NCI-H526 (cell line): ENCODE measurements at places on chromosomes 1 and 21.
A peak's percentile ranks its signal among the peaks of the same experiment; 100 is the strongest.

- DNase-seq: no peak
Measured at GRCh38 chr21:29124645-29125044, 5.8 kb upstream of the MAP3K7CL start.

- DNase-seq: no peak
Measured at GRCh38 chr1:22530715-22531114, 32.6 kb upstream of the EPHA8 start.

GRCh38 chr1:225242611-225243010, 185.2 kb downstream of the LBR start:
- DNase-seq: no peak

DNA sequence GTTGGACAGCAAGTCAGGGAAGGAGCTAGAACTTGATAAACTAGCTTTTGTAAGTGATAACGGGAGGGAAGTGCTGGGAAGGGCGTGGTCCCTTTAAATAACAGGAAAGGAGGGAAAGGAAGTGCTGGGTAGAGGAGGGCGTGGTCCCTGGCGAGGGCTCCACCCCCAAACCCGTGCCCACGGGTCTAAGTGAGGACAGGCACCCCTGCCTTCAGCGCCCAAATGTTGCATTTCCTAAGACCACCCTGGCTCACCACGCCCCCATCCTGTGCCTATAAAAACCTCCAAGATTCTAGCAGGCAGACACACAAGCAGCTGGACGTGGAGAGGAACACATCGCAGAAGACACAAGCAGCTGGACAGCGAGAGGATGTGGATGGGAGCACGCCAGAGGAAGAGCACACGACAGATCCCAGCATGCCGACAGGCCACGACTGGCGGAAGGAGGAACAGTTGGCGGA, 58.5 kb downstream of the PALMD start:
- no peak for DNase-seq

DNA sequence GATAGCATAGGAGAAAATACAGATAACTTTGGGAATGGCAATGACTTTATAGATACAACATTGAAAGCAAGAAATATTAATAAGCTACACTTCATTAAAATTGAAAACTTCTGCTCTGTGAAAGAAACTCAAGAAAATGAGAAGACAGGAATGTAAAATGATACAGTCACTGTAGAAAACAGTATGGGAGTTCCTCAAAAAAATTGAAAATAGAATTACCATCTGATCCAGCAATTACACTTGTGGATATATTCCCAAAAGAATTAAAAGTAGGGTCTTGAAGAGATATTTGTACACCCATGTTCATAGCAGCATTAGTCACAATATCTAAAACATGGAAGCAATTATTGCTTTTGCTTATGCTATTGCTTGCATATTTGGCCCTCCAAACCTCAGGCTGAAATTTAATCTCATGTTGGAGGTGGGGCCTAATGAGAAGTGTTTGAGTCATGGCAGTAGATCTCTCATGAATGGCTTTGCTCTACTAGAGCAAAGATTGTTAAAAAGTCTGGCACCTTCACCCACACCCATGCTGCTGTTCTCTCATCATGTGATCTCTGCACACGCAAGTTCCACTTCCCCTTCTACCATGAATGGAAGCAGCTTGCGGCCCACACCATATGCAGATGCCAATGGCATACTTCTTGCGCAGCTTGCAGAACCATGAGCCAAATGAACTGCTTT, 15.3 kb upstream of the AHCYL1 start:
- DNase-seq: no peak

DNA sequence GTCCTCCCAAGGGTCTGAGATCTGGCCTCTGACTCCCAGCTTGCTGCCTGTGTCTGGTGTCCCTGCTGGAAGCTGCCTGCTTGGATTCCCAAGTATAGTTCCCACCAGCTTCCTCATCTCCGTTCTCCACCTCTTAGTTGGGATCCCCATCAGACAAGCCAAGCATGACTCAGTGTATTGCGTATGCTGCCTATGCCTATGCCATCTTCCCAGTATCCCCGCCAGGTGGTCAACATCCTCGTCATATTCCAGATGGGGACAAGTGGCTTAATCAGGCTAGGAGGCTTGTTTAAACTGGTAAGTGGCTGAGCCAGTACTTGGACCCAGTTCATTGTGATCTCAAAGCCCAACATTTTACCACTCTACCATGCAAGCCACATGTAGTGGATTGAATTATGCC, 204.4 kb downstream of the GRIK3 start:
- DNase-seq: no peak

DNA sequence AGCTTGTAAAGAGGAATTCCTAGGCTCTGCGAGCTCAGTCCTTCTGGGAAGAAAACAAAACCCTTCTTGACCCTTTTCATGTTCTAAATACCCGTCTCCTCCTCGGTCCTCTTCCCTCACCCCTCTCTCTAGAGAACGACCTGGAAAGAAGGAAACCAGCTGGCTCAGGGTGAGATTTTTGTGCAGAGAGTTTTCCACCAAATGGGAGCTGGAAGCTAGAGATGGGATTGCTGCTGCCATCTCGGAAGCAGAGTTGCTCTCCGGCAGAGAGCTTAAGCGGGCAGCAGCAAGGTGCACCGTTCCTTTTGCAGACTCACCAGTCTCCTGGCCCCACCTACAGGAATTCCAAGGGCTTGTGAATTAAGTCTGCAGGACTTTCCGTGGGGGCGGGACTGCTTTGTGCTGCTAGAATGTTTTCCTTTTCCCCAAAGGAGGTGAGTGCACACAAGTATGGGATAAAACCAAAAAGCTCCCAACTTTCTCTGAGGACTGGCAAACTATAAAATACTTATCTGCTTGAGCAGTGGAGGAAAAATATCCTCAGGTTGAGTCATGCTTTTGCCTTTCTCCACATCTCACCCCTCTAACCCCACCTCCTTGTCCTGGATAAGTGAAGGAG, 29.1 kb upstream of the KIAA0040 start:
- DNase-seq: no peak

- DNase-seq: no peak
Measured at GRCh38 chr21:43921979-43922945, 57.2 kb downstream of the AGPAT3 start.

- no peak for DNase-seq
Measured at GRCh38 chr21:26379561-26379960, 193.5 kb downstream of the CYYR1 start.

GRCh38 chr21:21003701-21004100, 5.5 kb downstream of the NCAM2 start:
- peak; percentile 23 for DNase-seq

DNA sequence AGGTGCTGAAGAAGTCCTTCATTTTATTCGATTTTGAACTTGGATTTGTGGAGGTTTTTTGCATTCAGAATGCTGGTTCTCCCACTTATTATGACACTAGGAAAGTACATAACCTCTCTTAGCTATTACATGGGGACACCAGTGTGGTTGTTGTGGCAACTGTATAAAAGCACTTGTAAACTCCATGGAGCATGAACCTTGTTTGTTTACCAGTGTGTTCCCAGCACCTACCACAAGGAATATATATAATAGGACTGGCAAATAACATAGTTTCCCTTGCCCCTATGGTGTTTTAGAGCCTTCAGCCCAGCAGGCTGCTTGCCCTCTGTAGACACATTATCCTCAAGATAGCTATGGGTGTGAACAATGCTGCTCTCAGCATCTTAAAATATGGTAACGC, 43.1 kb downstream of the RASSF5 start:
- peak; percentile 11 for DNase-seq

DNA sequence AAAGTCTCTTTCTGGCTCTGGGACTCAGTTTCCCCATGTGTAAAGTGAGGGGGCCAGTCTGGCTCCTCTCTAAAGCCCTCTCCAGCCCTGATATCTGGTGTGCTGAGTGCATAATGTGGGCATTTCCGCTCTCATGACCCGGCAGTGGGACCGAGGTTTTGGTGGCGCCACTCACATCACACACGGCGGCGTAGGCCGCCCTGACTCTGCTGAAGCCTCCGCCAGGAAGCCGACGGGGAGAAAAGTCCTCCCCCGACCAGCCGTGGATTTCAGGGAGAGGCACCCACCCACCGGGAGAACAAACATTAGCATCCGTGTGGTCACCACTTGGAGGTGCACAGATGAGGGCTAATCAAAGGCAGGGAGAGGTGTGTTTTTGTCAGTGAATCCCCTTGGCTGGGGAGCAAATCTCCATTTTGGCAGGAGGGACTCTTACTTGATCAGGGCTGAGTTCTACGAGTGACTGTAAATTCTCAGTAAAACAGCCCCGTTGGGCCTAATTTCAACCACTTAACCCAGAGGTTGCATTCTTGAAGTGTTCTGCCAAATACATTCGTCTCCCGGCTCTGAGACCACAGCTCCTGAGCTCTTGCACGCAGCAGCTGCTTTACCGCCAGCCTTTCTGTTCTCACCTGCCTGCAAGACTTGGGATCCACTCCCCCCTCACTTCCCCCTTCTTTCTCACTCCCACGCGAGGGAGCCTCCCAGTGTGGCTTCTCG, 118.2 kb downstream of the FOXD2 start:
- no peak for DNase-seq

- no peak for DNase-seq
Measured at GRCh38 chr1:7177021-7177420, 391.8 kb downstream of the CAMTA1 start.

DNA sequence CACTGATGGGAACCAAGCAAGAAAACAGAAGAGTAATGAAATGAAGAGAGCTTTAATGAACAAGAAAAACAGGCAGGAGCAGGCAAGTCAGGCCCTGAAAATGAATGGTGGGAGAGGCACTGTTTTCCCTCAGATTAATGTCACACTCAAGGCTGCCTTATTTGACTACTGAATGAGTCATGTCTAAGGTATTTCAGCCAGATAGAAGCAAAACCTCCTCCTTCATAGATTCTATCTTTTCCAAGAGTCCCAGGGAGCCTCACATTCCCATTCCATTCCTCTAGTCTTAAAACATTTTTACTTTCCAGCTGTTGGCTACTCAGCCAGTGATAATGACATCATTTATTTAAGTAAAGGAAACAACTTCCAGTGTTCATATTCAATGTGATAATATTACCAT, 228.4 kb upstream of the NRIP1 start:
- no peak for DNase-seq

GRCh38 chr1:23980728-23981070, 572 bp upstream of the SRSF10 start:
- DNase-seq: no peak

GRCh38 chr1:187922255-187922654, 1093.5 kb downstream of the PLA2G4A start:
- DNase-seq: no peak

GRCh38 chr1:28437264-28437923, 67.9 kb downstream of the PHACTR4 start:
- no peak for DNase-seq
